CD8-positive, alpha-beta memory T cell (primary cell): ENCODE measurements at places on chromosomes 3 and 15.
A peak's percentile ranks its signal among the peaks of the same experiment; 100 is the strongest.

GRCh38 chr3:134029256-134029733, 430 bp downstream of the SLCO2A1 start:
- H3K4me3 ChIP-seq, result no peak overlapping the region
- H3K27ac ChIP-seq, result no peak overlapping the region
- no peak for DNase-seq
- H3K36me3 ChIP-seq, result no peaks in the 10 kb centered on the region

GRCh38 chr3:11581237-11582190, 62.2 kb downstream of the VGLL4 start:
- no peak for DNase-seq
- H3K4me1 ChIP-seq, result peaks cover 18% of the 10 kb centered on the region
- H3K4me3 ChIP-seq, result no peak overlapping the region
- H3K27me3 ChIP-seq, result no peaks in the 10 kb centered on the region
- no peaks in the 10 kb centered on the region for H3K36me3 ChIP-seq

DNA sequence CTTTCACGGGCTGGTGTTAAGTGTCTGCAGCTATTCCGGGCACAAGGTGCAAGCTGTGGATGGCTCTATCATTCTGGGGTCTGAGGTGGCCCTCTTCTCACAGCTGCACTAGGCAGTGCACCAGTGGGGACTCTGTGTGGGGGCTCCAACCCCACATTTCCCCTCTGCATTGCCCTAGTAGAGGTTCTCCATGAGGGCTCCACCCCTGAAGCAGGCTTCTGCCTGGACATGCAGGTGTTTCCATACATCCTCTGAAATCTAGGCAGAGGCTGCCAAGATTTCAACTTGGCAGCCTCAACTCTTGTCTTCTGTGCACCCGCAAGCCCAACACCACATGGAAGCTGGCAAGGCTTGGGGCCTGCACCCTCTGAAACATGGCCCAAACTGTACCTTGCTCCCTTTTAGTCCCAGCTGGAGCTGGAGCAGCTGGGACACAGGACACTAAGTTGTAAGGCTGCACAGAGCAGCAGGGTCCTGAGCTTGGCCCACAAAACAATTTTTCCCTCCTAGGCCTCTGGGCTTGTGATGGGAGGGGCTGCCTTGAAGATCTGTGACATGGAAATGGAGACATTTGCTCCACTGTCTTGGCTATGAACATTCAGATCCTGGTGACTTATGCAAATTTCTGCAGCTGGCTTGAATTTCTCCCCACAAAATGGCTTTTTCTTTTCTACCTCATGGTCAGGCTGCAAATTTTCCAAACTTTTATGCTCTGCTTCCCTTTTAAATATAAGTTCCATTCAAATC, 6.0 kb upstream of the RPL39L start:
- no peak for DNase-seq
- no peak overlapping the region for H3K27ac ChIP-seq
- no peaks in the 10 kb centered on the region for H3K4me1 ChIP-seq
- H3K36me3 ChIP-seq, result no peaks in the 10 kb centered on the region
- no peak overlapping the region for H3K4me3 ChIP-seq

GRCh38 chr3:183008800-183009199, 28.5 kb upstream of the DCUN1D1 start:
- H3K27ac ChIP-seq, result no peak overlapping the region
- H3K4me3 ChIP-seq, result no peak overlapping the region
- no peaks in the 10 kb centered on the region for H3K4me1 ChIP-seq

DNA sequence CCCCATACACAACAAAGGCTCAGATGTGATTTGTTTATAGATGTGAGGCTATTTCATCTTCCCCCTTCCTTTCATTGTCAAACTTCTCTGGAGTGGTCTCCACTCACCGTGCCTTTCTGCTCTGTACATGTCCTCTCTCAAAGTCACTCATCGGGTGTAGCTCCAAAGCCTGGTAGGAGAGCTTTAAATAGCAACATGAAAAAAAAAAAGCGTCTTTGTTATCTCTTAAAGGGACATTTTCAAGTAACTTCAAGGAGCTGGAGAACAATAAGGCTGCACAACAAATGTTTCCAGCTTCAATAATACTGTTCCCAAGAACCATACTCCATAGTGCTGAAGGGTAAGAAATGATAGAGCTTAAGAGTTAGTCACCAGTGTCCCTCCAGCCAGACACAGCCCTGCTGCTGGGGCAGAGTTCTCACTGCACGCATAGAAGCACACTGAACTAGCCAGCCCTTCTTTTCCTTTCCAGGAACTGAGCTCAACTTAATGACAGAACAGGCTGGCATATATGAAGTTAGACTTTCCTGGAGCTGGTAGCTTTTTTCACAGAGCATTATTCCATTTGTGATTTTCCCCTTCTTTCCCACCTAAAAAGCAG, 8.1 kb downstream of the FBXO40 start:
- no peaks in the 10 kb centered on the region for H3K27me3 ChIP-seq
- no peaks in the 10 kb centered on the region for H3K4me1 ChIP-seq
- H3K36me3 ChIP-seq, result no peaks in the 10 kb centered on the region

GRCh38 chr3:37645517-37646380, 215.9 kb upstream of the CTDSPL start:
- H3K4me3 ChIP-seq, result no peak overlapping the region
- H3K36me3 ChIP-seq, result no peaks in the 10 kb centered on the region
- no peaks in the 10 kb centered on the region for H3K27me3 ChIP-seq
- no peak for DNase-seq
- no peak overlapping the region for H3K27ac ChIP-seq

DNA sequence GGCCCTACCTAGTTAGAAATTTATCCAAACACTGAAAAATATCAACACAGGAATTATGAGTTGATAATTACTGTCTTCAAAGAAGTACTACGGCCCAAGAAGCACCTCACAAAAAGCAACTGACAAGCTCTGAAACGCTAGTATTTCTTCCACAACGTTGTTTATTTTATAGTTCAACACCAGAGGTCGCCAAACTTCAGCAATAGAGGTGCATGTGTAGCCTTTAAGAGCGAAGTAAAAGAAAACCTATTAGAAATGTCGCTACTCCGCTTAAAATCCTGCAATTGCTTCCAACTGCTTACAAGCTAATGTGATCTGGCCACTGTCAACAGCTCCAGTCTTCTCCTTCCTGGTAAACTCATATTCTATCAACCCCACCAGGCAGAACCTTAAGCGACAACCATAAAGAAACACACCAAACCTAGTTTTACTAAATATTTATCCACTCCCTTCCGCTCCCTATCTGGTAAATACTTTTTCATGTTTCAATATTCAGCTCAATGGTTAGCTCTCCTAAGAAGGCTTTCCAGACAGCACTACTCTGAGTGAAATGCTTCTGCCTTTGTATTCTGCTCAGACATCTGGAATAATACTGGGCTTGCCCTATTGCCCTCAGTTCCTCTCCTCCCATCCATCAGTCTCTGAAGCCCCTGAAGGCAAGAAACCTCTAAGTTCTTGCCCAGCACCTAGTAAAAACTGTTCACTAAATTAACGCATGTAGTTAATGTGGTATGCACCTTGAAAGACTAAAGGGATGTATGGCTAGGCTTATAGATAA, 110.2 kb downstream of the NR1I2 start:
- H3K27me3 ChIP-seq, result no peaks in the 10 kb centered on the region
- no peaks in the 10 kb centered on the region for H3K36me3 ChIP-seq
- DNase-seq, result peak; percentile 41

DNA sequence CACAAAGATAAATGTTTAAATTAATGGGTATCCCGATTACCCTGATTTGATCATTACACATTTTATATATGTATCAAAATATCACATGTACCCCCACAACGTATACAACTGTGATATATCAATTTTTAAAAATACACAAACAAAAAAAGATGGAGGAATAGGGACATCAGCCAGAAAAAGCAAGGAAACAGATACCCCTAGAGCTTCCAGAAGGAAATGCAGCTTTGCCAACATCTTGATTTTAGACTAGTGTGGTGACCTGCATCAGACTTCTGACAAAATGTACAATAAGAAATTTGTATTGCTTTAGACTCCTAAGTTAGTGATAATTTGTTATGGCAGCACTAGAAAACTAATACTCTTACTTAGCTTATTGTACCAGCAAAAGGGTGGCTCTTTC, 483.8 kb downstream of the TUSC7 start:
- no peak overlapping the region for H3K4me3 ChIP-seq
- H3K36me3 ChIP-seq, result no peaks in the 10 kb centered on the region
- no peak overlapping the region for H3K27ac ChIP-seq
- DNase-seq, result no peak

GRCh38 chr15:50605462-50605861, 59.0 kb upstream of the USP50 start:
- peaks cover 18% of the 10 kb centered on the region for H3K36me3 ChIP-seq
- no peak overlapping the region for H3K4me3 ChIP-seq
- H3K27ac ChIP-seq, result no peak overlapping the region
- no peaks in the 10 kb centered on the region for H3K4me1 ChIP-seq
- DNase-seq, result no peak

DNA sequence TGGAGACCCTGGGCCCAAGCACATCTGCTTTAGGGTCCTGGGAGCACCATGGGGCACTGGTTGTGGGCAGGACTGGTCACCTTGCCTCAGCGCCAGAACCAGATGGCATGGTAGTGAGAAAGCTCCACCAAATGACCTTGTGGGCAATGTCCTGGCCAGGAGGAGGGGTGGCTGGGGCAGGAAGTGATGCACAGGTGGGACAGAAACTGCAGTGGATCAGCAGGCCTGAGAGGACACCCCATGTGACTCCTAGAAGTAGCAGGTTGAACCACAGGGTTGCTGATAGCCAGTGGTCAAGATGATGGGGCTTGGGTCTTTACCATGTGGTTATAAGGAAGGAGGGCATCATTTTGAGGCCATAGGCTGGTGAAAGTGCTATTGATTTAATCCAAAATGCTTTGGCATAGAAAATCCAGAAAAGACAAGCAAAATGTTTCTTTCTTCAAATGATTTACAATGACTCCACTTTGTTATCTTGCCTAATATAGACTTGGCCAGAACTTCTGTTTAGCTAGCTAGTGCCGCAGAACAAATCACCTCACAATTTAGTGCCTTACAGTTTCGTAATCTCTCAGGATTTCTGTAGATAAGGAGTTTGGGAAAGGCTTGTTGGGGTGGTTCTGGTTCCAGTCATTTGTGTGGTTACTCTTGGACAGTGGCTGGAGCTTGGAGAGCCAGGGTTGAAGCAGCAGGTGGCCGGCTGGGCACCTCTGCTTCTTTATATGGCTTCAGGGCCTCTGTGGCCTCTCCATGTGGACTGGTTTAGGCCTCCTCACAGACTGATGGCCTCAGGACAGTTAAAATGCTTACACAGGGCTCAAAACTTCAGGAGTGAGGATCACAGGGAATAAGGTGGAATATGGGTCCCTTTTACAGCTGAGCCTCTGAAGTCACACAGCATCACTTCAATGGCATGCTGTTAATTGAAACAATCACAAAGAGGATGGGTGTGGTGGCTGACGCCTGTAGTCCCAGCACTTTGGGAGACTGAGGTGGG, 27.5 kb downstream of the TMEM158 start:
- no peak overlapping the region for H3K27ac ChIP-seq
- no peak for DNase-seq
- no peaks in the 10 kb centered on the region for H3K27me3 ChIP-seq
- no peak overlapping the region for H3K4me3 ChIP-seq

- DNase-seq, result no peak
- H3K4me1 ChIP-seq, result no peaks in the 10 kb centered on the region
- H3K4me3 ChIP-seq, result no peak overlapping the region
- H3K27ac ChIP-seq, result no peak overlapping the region
- H3K27me3 ChIP-seq, result no peaks in the 10 kb centered on the region
- no peaks in the 10 kb centered on the region for H3K36me3 ChIP-seq
Observed at GRCh38 chr3:106880206-106880605, 497.0 kb upstream of the CCDC54 start.

- no peaks in the 10 kb centered on the region for H3K27me3 ChIP-seq
- no peaks in the 10 kb centered on the region for H3K36me3 ChIP-seq
- H3K4me1 ChIP-seq, result no peaks in the 10 kb centered on the region
Observed at GRCh38 chr15:77964193-77964592, 113.3 kb downstream of the TBC1D2B start.

GRCh38 chr3:48585411-48585810, 9.7 kb downstream of the COL7A1 start:
- no peaks in the 10 kb centered on the region for H3K27me3 ChIP-seq
- no peak overlapping the region for H3K4me3 ChIP-seq
- no peak for DNase-seq
- no peak overlapping the region for H3K27ac ChIP-seq
- no peaks in the 10 kb centered on the region for H3K36me3 ChIP-seq

- no peak overlapping the region for H3K27ac ChIP-seq
- H3K4me3 ChIP-seq, result no peak overlapping the region
- no peaks in the 10 kb centered on the region for H3K36me3 ChIP-seq
- no peaks in the 10 kb centered on the region for H3K27me3 ChIP-seq
- DNase-seq, result no peak
Observed at GRCh38 chr3:61684386-61684785, 123.0 kb downstream of the PTPRG start.

DNA sequence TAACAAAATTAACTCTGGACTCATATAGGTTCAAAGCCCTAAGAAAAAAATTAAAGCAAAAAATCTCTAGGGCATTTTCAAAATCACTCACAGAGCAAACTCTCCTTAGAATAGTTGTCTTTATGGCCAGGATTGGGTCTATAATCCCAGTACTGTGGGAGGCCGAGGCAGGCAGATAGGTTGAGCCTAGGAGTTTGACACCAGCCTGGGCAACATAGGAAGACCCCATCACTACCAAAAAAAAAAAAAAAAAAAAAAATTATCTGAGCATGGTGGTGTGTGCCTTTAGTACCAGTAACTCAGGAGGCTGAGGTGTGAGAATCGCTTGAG, 378.1 kb upstream of the TGFBR2 start:
- no peaks in the 10 kb centered on the region for H3K27me3 ChIP-seq
- peaks cover 12% of the 10 kb centered on the region for H3K4me1 ChIP-seq
- no peak for DNase-seq
- no peaks in the 10 kb centered on the region for H3K36me3 ChIP-seq
